ENCODE measurements at places on chromosomes 11 and 22.

- peak overlapping the region; percentile 71 for H3K4me3 ChIP-seq
- no peaks in the 10 kb centered on the region for H3K27me3 ChIP-seq
- peak; percentile 92 for DNase-seq
- H3K4me1 ChIP-seq, result peaks cover 45% of the 10 kb centered on the region
- H3K27ac ChIP-seq, result peak overlapping the region; percentile 92
These were observed 617 bp downstream of the CSKMT start for GRCh38 chr11:62665599-62666258.

DNA sequence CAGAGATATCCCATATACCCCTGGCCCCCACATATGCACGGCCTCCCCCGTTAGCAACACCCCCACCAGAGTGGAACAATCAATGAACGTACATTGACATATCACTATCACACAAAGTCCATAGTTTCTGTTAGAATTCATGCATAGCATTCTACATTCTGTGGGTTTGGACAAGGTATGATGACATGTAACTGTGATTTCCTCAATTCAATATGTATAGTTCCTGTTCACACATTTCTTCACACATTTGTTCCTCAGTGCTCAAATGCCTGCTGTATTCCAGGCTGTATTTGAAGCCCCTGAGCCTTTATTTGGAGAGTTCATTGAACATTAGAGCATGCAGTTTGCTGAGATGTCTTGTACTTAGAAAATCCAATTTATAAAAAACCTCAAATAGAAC lies 69.9 kb downstream of the PTPRJ start:
- H3K4me3 ChIP-seq, result no peak overlapping the region
- no peak for DNase-seq
- no peak overlapping the region for H3K27ac ChIP-seq
- H3K36me3 ChIP-seq, result no peaks in the 10 kb centered on the region
- no peaks in the 10 kb centered on the region for H3K27me3 ChIP-seq
- peaks cover 41% of the 10 kb centered on the region for H3K4me1 ChIP-seq

DNA sequence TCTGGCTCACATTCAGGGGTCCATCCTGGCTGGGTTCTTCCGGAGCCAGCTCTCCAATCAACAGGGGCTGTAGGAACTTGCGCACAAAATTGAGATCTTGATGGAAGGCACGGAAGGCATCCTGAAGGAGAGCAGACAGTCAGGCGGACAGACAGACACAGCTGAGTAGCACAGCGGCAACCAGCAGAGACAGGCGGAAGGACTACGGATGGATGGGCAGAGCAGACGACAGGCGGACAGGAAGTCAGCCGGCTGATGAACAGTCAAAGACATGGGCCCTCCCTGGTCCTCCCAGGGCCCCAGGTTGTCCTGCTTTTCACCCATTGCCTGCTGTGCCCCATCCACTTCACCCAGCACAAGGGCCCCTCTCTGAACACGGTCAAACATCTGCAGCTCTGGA lies 11.3 kb downstream of the FADS3 start:
- peaks cover 35% of the 10 kb centered on the region for H3K4me1 ChIP-seq
- H3K27ac ChIP-seq, result no peak overlapping the region
- H3K27me3 ChIP-seq, result no peaks in the 10 kb centered on the region
- DNase-seq, result no peak
- H3K4me3 ChIP-seq, result no peak overlapping the region

DNA sequence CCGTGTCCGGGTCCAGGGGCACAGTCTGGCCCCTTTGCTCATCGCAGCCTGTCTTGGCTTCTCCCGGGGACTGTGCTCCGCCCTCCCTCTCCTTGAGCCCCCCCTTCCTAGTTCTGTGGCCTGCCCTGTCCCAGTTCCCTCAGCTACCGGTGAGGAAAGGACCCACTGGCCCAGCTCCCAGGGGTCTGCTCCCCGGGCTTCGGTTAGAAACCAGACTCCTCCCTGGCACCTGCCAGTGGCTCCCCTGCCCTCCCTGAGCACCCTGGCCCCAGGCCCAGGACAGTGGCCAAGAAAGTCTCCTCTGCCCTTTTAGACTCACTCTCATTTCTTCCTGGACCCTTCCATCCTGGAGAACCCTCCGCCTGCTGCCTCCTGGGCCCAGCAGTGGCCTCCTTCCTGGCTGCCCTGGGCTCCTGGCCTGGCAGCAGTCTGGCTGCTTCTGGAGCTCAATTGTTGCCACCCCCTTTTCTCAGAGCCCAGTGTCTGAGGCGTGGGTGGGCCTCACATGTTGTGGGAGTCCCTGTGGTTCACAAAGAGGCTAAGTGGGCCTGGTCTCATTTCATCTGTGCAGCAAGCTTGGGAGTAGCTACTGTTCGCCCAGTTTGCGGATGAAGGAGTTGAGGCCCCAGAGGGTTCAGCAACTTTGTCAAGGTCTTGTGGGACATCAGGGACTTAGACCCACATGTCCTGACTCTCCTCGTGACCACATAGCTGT lies 12.6 kb downstream of the PRDM11 start:
- H3K36me3 ChIP-seq, result no peaks in the 10 kb centered on the region
- peak overlapping the region; percentile 82 for H3K27ac ChIP-seq
- no peak for DNase-seq
- H3K27me3 ChIP-seq, result no peaks in the 10 kb centered on the region

DNA sequence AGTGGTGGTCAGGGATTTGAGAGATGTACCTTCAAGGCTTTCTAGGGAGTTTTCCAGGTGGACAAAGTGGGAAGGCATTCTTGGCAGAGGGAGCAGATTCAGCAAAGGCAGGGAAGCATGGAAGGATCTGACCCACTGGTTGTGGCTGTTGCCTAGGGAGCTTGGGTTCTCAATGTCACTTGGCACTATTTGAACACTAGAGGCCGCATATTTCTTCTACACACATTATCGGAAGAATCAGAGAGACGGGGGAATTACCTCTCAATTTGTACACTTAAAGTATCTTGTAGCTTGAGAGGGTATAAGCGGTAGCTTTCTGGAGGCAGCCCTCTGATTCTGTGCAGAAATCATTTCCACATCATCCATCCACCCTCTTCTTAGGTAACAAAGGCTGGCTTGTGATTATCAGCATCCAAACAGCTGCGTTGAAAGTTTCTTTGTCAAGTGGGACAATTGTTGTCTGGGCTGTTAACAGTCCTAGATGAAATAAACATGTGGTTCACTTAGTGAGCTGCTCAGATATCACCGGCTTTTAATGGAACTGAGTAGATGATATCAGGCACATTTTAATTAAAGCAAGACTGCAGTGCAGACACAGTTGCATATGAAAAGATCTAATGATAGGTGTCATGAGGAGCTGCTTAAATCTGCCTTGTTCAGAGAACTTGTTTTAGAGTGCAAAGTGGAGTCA lies 2.6 kb downstream of the NELL1 start:
- no peak overlapping the region for H3K27ac ChIP-seq
- DNase-seq, result peak; percentile 37
- peaks cover 14% of the 10 kb centered on the region for H3K4me1 ChIP-seq
- H3K36me3 ChIP-seq, result no peaks in the 10 kb centered on the region

GRCh38 chr22:27748349-27748748 lies 53.2 kb downstream of the MN1 start:
- H3K27me3 ChIP-seq, result no peaks in the 10 kb centered on the region
- H3K4me1 ChIP-seq, result peaks cover 36% of the 10 kb centered on the region
- DNase-seq, result no peak
- no peak overlapping the region for H3K4me3 ChIP-seq
- peak overlapping the region; percentile 73 for H3K27ac ChIP-seq

- no peaks in the 10 kb centered on the region for H3K36me3 ChIP-seq
- H3K4me1 ChIP-seq, result no peaks in the 10 kb centered on the region
- H3K4me3 ChIP-seq, result no peak overlapping the region
- no peaks in the 10 kb centered on the region for H3K27me3 ChIP-seq
- no peak overlapping the region for H3K27ac ChIP-seq
These were observed 504.3 kb downstream of the FAM181B start for GRCh38 chr11:82229341-82229740.

DNA sequence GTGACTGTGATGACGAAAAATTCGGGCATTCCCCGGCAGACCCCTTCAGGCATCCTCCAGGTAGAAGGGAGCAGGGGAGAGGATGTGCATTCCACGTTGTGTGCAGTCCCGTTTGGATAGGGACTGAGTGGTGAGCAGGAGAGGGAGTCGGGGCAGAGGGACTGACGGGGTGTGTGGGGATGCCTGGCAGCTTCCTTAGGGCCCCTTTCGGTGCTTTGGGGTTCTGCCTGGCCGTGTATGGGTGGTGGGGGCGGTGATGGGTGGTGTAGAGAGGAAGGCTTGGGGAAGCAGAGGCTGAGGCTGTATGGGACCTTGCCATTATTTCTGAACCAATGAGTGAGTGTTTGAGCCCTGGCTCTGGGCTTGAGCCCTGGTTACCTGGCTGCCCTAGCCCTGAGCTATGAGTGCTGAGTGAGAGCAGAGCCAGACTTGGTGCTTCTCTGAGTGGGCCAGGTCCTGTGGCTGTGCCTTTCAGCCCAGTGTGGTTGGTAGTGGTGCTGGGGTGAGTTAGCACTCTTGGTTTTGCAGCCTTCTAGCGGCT lies 914 bp downstream of the INPPL1 start:
- H3K4me3 ChIP-seq, result peak overlapping the region; percentile 85
- peak overlapping the region; percentile 96 for H3K27ac ChIP-seq
- no peaks in the 10 kb centered on the region for H3K27me3 ChIP-seq
- H3K4me1 ChIP-seq, result peaks cover 43% of the 10 kb centered on the region
- no peak for DNase-seq

GRCh38 chr11:132744771-132745170 lies 787.5 kb downstream of the OPCML start:
- H3K27me3 ChIP-seq, result no peaks in the 10 kb centered on the region
- H3K4me3 ChIP-seq, result no peak overlapping the region
- H3K27ac ChIP-seq, result no peak overlapping the region

GRCh38 chr11:105132716-105133511 lies 6.7 kb downstream of the CARD18 start:
- H3K4me3 ChIP-seq, result no peak overlapping the region
- H3K27ac ChIP-seq, result no peak overlapping the region
- DNase-seq, result no peak
- H3K36me3 ChIP-seq, result no peaks in the 10 kb centered on the region
- no peaks in the 10 kb centered on the region for H3K27me3 ChIP-seq

GRCh38 chr11:27910186-27910931 lies 197.6 kb downstream of the KIF18A start:
- no peaks in the 10 kb centered on the region for H3K36me3 ChIP-seq
- no peaks in the 10 kb centered on the region for H3K27me3 ChIP-seq
- H3K4me1 ChIP-seq, result no peaks in the 10 kb centered on the region
- H3K4me3 ChIP-seq, result no peak overlapping the region
- no peak for DNase-seq

DNA sequence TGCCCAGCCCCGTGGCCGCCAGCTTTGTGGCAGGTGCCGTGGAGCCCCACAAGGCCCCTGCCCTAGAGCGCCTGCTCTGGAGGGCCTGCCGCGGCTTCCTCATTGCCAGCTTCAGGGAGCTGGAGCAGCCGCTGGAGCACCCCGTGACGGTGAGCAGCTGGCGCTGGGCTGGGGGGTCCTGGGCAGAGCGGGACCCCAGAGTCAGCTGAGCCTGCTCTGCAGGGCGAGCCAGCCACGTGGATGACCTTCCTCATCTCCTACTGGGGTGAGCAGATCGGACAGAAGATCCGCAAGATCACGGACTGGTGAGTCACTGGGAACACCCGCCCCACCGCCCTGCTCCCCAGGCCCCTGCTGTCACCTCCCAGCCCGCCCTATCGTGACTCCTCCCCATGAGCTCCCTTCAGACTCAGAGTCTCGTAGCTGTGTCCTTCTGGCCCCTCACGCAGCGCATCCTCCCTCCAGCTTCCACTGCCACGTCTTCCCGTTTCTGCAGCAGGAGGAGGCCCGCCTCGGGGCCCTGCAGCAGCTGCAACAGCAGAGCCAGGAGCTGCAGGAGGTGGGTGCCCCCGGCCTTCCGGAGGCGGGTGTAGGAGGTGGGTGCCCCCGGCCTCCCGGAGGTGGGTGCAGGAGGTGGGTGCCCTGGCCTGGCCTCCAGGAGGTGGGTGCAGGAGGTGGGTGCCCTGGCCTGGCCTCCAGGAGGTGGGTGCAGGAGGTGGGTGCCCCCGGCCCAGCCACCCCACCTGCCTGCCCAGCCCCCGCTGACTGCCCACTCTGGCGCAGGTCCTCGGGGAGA lies 4.7 kb downstream of the TCIRG1 start:
- no peaks in the 10 kb centered on the region for H3K27me3 ChIP-seq
- H3K27ac ChIP-seq, result peak overlapping the region; percentile 56
- DNase-seq, result no peak
- H3K36me3 ChIP-seq, result peaks cover 35% of the 10 kb centered on the region
- H3K4me1 ChIP-seq, result peaks cover 51% of the 10 kb centered on the region

- DNase-seq, result no peak
- no peak overlapping the region for H3K27ac ChIP-seq
- H3K4me3 ChIP-seq, result peak overlapping the region; percentile 83
- H3K27me3 ChIP-seq, result no peaks in the 10 kb centered on the region
- peaks cover 18% of the 10 kb centered on the region for H3K4me1 ChIP-seq
- H3K36me3 ChIP-seq, result peaks cover 7% of the 10 kb centered on the region
These were observed 1.1 kb upstream of the ALG8 start for GRCh38 chr11:78140392-78141077.

DNA sequence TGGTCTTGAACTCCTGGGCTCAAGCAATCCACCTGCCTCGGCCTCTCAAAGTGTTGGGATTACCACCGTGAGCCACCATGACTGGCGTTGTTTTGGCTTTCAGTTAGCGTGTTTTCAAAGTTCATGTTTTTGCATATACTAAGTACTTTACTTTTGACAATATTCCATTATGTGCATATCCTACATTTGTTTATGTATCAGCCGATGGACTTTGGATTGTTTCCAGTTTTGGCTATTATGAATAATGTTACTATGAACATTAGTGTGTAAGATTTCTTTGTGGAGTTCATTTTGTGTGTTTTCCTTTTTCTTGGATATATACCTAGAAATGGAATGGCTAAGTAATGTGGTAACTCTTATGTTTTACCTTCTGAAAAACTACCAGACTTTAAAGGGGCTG lies 9.9 kb downstream of the CSTF3 start:
- no peak overlapping the region for H3K4me3 ChIP-seq
- peaks cover 11% of the 10 kb centered on the region for H3K4me1 ChIP-seq
- H3K27ac ChIP-seq, result no peak overlapping the region
- no peaks in the 10 kb centered on the region for H3K27me3 ChIP-seq
- no peak for DNase-seq

DNA sequence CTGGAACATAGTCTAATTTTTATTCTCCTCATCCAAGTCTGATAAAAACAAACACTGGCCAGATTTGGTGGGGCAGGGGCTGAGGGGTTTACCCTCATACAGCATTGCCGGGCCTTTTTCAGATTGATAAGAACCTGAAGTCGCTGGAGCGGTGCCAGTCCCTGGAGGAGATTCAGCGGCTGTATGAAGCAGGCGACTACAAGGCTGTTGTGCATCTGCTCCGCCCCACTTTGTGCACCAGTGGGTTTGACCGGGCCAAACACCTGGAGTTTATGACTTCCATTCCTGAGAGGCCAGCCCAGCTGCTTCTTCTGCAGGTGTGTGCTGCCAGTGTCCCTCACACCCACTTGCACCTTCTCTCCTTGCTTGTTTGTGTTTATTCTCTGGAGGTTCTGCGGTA lies 55.8 kb downstream of the CABIN1 start:
- no peak for DNase-seq
- H3K36me3 ChIP-seq, result peaks cover 89% of the 10 kb centered on the region
- H3K4me1 ChIP-seq, result peaks cover 7% of the 10 kb centered on the region
- no peak overlapping the region for H3K4me3 ChIP-seq
- H3K27ac ChIP-seq, result no peak overlapping the region

DNA sequence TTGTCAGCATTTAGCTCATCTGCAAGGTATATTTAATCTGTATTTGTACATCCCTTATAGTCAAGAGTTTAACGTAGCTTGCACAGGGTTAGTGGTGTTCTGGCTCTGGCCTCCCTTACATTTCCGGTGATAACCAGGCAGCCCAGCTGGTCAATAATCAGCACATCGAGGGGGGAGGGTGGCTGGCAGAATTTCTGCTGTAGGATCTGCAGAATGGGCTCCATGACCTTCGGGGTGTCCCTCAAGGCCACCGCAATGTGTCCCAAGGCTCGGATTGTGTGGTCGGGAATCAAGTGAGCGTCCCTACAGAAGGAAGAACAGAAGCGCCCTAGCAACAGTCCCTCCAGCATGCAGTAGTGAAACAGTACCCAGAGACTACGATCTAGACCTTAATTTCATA lies 25.1 kb downstream of the SERPIND1 start:
- H3K4me3 ChIP-seq, result no peak overlapping the region
- H3K36me3 ChIP-seq, result peaks cover 96% of the 10 kb centered on the region
- H3K4me1 ChIP-seq, result peaks cover 3% of the 10 kb centered on the region

All from esophagus muscularis mucosa (tissue), 4 donors.